CD4-positive, alpha-beta T cell treated with Interleukin-1 beta for 1 hour (primary cell): ENCODE measurements at places on chromosomes 6 and 20.

DNA sequence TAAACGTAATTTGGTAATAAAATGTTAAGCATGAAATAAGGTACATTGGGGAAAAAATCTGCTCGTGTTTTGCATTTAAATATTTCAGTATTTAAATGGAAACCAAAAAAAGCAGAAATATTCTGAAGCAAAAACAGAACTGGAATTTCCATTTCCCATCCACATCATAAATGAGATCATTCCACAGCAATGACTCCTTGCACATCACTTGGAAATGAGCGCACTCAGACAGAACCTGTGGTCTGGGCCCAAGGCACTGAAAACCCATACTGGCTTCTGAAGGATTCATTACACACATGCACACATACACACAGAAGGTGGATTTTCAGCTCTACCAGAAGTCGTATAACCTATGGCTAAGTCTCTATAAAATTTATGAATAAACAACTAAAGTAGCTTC lies 174.8 kb downstream of the IBTK start:
- no peak for DNase-seq

DNA sequence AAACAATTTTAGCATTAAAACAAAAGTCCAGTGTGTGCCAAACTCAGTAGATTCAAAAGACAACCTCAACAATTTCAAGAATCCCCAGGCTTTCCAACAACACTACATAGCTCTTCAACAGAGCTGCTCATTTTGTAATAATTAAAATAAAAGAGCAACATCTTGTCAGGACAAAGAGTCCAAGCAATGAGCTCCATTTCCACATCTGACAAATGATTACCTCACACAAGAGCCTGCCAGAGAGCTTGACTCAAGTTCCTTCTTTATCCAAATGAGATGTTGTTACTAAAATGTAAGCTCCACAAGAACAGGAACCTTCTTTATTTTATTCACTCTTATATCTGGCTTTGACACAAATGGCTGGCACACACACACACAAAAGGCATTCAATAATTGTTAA lies 449.8 kb downstream of the HACE1 start:
- DNase-seq: no peak

DNA sequence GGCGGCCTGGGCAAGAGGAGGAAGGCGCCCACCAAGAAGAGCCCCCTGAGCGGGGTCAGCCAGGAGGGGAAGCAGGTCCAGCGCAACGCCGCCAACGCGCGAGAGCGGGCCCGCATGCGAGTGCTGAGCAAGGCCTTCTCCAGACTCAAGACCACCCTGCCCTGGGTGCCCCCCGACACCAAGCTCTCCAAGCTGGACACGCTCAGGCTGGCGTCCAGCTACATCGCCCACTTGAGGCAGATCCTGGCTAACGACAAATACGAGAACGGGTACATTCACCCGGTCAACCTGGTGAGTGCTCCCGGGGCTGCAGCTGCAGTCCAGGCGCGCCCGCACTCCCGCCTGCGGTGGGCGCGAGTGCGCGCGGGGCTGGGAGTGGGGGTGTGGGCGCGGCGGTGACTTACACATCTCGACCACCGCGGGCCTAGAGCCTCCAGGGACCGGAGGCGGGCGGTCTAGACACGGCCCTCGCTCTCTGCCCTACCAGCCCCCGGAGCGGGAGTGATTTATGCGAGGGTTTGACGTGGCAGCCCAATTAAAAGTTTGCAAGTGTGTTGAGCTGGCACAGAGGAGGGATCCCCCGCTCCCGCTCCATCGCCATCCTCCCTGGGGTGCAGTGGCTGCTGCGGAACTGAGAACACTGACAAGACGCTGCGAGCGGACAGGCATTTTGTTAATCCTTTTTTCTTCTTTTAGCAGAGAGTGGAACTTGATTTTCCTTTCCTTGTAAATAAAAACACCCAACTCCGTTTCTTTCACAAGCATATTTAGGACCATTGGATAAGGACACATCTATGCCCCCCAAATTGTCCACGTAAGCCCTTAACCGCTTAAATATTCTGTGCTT lies 867 bp downstream of the TCF21 start:
- DNase-seq: no peak

GRCh38 chr6:87830907-87831306 lies 128.9 kb upstream of the AKIRIN2 start:
- no peak for DNase-seq

DNA sequence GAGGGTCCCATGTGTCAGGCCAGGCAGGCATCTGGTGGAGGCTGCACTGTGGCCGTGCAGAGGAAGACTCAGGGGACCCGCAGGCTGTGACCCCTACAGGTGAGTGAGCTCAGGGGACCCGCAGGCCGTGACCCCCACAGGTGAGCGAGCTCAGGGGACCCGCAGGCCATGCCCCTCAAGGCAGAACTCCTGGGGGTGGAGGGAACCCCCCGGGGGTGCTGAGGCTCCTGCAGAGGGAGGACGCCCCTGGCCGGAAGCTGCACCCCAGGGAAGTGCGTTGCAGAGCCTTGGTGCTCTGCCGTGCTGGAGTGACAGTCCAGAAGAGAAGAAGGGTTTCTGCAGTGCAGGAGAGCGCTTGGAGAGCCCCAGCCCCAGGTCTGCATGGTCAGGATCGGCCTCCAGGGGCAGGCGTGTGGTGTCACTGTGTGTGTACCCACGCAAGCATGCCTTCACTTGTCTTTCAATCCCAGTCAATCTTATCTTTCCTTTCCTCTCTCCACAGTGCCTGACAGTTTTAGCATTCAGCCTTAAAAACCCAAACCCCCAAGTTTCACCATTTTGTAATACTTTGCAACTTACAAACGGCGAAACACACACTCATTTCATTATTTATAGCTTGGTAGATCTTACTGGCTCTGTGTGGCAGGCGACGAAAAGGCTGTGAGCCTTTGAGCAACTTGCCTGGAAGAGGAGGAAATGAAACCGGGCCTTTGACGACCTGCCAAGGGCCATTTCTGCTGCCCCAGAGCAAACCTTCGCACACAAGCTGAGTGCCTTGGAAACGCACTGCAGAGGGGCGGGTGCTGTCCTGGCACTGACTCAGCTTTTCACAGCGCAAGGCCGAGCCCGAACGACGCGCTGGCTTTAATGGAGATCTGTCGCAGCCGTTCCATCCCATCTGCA lies 101.4 kb upstream of the AGPAT4 start:
- no peak for DNase-seq

GRCh38 chr6:132304891-132305305 lies 96.4 kb downstream of the MOXD1 start:
- no peak for DNase-seq

- peak; percentile 22 for DNase-seq
These were observed 185.6 kb downstream of the GJA10 start for GRCh38 chr6:90079560-90080490.

GRCh38 chr20:40657526-40657925 lies 31.5 kb downstream of the MAFB start:
- DNase-seq: no peak

GRCh38 chr6:11414176-11414963 lies 123.2 kb upstream of the TMEM170B start:
- DNase-seq: peak; percentile 78

GRCh38 chr6:156013155-156013554 lies 557.5 kb upstream of the NOX3 start:
- DNase-seq: no peak

DNA sequence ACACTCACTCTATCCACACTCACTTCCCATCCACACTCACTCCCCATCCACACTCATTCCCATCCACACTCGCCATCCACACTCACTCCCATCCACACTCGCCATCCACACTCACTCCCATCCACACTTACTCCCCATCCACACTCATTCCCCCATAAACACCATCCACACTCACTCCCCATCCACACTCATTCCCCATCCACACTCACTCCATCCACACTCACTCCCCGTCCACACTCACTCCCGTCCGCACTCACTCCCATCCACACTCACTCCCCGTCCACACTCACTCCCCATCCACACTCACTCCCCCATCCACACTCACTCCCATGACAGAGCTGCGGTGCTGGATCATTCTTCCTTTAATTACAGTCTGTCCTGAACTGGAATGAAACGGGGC lies 17.1 kb downstream of the THBS2 start:
- no peak for DNase-seq

DNA sequence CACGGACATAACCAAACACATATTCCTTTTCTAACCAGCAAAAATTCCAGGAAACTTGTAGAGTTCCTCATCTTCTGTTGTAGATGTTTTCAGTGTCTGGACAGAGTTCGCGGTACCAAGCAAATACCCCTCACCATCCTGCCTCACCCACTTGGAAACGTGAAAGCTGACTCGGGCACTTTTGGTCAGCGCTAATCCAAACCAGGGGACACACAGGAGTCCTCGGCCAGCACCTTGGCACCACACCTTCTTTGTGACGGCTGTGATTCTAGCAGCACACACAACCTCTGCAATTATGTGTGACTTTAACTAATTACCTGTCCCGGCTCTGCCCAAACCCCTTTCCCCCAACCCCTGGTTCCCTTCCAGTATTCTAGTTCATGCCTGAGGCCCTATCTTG lies 58.1 kb downstream of the PLAGL1 start:
- no peak for DNase-seq

- DNase-seq: no peak
These were observed 46.8 kb upstream of the SIRPA start for GRCh38 chr20:1848373-1848772.

DNA sequence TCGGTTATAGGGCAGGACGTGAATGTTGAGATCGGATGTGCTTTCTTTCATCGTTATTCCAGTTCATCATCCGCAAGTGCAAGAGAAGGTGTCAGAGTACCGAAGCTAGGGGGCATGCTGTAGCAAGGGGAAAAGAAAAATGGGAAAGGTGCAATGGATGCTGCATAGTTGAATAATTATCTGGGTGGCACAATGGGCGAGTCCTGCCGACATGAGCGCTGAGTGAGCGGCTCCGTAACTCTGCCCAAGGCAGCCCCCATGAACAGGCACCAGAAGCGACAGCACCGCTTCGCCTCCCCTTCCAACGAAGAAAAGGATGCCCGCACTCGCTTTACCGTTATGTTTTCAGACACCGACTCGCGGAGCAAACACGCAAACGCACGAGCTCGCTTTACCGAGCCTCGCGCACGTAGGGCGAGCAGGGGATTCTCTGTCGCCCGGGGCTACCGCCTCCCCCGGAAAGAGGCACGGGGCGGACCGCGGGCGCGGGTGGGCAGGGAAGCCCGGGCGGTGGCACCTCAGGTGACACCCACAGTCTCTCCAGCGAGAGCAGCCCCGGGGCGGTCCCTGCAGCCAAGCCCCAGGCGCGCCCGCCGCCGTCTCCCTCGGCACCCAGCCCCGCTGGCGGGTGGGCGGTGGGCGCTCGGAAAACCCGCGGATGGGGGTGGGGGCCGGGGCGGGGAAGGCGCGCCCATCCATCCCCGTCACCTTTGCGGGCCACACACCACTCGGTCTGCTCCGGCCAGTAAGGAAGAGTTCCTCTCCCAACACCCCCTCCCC lies 654 bp downstream of the WASF1 start:
- peak; percentile 71 for DNase-seq

DNA sequence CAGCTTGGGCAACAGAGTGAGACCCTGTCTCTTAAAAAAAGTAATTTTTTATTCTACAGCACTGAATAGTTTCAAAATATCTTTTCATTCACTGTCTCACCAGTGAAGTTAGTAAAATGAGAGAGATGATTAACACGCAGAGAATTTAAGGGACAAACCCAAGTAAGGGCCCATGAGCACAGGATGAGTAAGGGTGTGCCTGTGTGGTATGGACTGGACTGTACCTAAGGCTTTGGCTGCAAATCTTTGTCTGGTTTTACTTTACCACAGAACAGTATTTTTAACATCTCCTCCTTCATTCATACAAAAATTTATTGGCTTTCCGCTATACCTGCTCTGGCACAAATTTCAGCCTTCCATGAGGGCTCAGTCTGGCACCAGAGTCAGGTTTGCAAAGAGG lies 433.3 kb downstream of the UTRN start:
- no peak for DNase-seq

GRCh38 chr6:51855310-51856082 lies 231.9 kb downstream of the PKHD1 start:
- DNase-seq: peak; percentile 36

DNA sequence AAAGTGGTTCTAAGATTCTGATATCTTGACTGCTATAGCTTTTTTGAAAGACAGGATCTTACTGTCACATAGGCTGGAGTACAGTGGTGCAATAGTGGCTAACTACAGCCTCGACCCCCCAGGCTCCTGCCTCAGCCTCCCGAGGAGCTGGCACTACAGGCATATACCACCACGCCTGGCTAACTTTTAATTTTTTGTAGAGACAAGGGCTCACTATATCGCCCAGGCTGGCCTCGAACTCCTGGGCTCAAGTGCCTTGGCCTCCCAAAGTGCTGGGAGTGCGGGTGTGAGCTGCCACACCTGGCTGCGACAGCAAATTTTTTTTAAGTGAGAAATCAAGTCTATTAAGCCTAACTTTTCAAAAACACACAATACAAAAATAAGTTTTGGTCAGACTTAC lies 106.6 kb downstream of the NOL4L start:
- no peak for DNase-seq

- DNase-seq: no peak
These were observed 18.0 kb downstream of the EXOC2 start for GRCh38 chr6:674956-675355.

GRCh38 chr20:57013217-57013616 lies 253.2 kb downstream of the BMP7 start:
- no peak for DNase-seq

GRCh38 chr20:2086177-2086979 lies 15.2 kb upstream of the STK35 start:
- DNase-seq: no peak

GRCh38 chr6:55137929-55138693 lies 36.2 kb upstream of the HCRTR2 start:
- DNase-seq: no peak

DNA sequence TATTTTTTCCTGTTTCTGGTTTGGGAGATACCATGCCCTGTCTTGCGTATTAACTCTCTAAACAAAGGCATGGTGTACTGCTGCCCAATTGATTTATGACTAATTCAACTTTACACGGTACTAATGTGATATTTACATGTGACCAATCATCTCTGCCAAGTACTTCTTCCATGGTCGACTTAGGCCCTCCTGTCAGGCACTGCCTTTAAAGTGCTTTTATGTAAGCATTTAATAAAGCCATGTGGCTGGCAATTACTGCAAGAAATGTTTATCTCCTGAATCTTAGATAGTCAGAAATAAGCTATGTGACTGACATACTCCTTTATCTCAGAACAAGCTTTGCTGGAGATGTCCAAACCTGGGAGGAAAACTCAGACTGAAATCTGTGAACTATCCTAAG lies 323.4 kb downstream of the BTBD3 start:
- no peak for DNase-seq

GRCh38 chr20:50534567-50534966 lies 24.4 kb downstream of the PTPN1 start:
- DNase-seq: no peak
